Thoracic aorta (tissue), 2 donors: ENCODE measurements at places on chromosomes 7 and 10. TPM values are rescaled to one million over a fixed set of nuclear protein-coding genes. Genes with fewer than 3 reads are reported as not detected.

Gene CFAP46
- total RNA-seq = not detected

Gene GPR15LG
- not detected for total RNA-seq

Gene EN2
- total RNA-seq = not detected

Gene AGBL3
- total RNA-seq = 0.54 TPM

Gene TMEM273
- total RNA-seq = 9.6 TPM

Gene OR6B1
- not detected for total RNA-seq

Gene DLG5
- 79.6 TPM for total RNA-seq

DNA sequence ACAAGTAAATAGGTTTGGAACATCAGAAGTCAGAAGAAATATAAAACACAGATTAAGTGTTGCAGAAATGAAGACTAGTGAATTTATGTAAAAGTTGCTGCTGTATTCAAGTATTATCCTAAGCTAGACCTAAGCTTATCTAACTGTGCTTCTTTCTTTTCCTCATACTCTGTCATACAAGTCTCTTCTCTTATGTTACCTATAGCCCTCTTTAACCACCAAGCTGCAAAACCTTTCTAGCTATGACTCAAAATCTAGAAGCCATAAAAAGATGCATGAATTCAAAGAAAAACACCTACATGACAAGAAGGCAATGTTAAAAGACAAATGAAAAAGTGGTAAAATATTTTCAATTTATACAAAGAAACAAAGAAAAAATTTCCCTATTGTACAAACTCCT lies 23.0 kb downstream of the DENND11 start:
- DNase-seq = no peak

DNA sequence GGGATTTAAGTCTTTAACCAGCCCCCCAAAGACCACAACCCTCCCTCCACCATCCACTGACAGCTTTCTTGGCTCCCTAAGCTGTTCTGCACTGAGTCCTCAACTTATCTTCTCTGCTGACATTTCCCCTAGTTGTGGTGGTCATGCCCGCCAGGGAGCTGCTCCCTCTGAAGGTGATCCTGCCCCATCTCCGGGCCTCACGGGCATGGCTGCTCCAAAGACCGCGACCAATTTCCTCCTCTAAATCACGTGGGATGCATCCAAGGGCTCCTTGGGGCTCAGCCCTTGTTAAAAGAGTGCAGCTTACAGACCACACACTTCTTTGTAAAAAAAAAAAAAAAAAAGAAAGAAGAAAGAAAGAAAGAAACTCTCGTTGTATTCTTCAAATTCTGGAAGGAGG lies 27.1 kb upstream of the KLF6 start:
- DNase-seq = no peak

DNA sequence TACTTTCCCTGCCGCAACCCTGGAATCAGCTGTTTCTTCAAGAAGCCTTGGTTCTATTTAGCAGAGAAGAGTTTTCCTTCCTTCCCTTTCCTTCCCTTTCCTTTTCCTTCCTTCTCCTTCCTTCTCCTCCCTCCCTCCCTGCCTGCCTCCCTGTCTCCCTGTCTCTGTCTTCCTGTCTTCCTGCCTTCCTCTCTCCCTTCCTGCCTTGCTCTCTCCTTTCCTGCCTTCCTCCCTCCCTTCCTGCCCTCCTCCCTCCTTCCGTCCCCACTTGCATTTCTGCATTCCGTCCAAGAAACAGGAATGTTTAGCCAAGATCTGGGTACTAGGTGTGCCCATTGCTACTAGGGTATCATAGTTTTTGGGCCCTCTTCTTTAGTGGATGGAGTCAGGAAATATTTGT lies 21.9 kb downstream of the SND1 start:
- no peak for DNase-seq

DNA sequence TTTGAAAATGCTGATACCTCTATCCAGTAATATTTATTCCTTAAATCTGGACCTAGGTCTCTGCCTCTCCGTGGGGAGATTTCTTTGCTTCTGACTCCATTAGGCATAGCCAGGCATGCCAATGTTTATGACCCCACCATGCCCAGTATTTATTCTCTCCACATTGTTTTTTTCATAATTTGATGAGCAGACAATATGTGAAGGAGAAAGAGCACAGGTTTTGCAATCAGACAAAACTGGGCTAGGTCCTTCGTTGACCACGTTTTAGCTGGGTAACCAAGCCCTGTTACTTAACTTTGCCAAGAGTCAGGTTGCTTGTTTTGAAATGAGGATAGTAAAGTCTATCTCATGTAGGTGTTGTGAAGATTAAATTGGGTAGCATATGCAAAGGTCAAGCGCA lies 21.6 kb upstream of the PRPS1L1 start:
- no peak for DNase-seq

GRCh38 chr7:94239661-94240234 lies 154.9 kb upstream of the COL1A2 start:
- no peak for DNase-seq

DNA sequence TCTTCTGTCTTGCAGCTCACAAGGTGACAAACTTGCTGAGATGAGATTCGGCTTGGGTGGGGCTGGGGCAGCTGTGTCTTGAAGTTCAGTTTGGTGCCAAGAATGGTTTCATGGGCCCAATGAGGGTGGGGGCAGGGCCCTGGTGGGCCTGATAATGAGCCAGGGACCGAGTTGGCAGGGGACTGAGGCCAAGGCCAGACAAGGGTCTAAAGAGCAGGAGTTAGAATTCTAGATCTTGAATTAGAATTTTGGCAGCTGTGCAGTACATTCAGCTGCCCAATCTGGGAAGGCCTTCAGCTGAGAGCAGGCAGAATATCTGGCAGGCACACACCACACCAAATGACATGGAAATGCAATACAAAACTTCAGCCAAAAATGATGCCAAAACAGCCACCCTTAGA lies 1.5 kb upstream of the JAZF1 start:
- no peak for DNase-seq

DNA sequence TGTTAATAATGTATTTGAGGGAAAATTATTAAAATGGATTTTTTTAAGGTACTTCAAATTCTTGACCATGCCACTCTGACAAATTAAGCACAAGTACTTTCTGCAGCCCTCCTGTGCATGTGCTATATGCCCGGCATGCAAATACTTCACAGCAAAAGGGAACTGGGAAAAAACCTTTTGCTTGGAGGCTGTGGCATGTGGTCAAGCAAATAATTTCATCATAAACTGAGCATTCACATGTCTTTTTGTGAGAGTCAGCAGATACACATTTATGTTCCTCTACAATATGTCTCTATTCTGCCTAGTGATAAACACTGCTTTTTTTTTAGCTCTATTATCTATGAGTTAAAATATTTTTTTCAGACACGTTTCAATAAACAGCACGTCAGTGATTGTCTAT lies 53.7 kb upstream of the SEMA3A start:
- DNase-seq = no peak

DNA sequence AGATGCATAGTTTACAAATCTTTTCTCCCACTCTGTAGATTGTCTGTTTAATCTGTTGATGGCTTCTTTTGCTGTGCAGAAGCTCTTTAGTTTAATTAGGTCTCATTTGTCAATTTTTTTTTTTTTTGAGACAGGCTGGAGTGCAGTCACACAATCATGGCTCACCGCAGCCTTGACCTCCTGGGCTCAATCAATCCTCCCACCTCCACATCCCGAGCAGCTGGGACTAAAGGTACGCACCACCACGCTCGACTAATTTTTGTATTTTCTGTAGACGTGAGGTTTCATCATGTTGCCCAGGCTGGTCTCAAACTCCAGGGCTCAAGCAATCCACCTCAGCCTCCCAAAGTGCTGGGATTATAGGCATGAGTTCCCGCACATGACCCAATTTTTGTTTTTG lies 1655.8 kb downstream of the REEP3 start:
- DNase-seq = no peak

DNA sequence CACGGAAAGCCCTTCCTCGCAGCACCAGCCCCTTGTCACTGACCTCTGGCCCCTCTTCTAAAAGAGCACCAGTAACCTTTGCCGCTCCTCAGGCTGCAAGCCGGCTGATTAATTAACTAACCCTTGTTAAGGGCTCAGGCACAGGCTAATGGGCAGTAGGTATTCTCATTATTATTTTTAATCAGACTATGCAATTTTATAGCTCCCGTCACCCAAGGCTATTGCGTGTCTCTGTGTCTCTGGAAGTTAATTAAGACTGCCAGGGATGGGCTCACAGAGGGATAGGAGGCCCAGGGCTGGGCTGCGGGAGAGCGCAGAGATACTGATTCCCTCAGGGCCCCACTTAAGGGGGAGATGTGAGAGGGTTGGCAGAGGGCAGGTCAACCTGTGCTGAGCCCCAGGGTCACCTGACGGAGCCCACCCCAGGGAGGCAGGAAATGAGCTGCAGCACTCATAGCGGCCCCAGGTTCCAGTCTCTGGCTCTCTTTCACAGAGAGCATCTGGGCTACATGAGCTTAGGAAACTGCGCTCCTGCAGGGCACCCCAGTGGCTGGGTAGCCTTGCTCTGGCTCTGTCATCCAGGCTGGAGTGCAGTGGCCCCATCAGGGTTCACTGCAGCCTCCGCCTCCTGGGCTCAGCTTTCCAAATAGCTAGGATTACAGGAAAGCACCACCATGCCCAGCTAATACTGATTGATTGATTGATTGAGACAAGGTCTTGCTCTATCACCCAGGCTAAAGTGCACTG lies 92.2 kb upstream of the LRRC4 start:
- DNase-seq = no peak

DNA sequence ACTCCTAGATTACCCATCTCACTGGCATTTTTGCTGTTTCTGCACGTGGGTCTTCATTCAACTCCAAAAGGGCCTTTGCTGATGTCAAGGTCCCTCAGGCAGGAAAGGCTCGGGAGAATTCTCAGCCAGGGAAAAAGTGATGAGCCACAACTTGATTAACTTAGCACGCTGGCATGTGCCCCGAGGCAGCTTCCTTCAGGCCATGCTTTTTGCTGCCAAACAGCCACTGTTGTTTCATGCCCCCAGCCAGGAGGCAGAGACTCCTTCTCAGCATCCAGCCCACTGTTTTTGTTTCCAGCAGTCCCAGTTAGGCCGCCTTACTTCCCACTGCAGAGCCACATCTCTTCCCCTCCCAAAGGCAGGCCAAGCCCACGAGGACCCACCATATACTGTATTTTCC lies 266.5 kb upstream of the YAE1 start:
- no peak for DNase-seq

- no peak for DNase-seq
Measured at GRCh38 chr10:51659344-51659743, 40.1 kb downstream of the CSTF2T start.

GRCh38 chr10:22598478-22598877 lies 115.9 kb downstream of the PIP4K2A start:
- DNase-seq = no peak

DNA sequence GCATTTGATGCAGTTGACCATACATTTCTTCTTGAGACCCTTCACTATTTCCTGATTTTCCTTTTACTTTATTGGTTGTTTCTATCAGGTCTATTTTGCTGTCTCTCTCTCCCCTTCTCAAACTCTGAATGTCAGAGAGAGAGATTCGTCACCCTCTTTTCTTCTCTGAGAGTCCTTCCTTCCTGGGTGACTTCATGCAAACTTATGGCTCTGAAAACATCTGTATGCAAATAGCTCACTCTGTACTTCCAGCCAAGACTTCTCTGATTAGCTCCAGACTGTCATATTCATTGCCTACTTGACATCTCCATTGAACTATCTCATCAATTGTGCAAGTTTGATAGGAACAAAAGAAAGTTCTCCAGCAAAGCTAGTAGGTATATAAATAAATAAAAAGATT lies 191.7 kb upstream of the KLF6 start:
- no peak for DNase-seq

GRCh38 chr10:74388801-74389200 lies 237.8 kb downstream of the ADK start:
- DNase-seq = no peak
